Activated naive CD8-positive, alpha-beta T cell treated with anti-CD3 and anti-CD28 coated beads, Interleukin-2, amount 50 U/mL, for 16 hours (primary cell): ENCODE measurements at places on chromosomes 16 and 17.

- DNase-seq = no peak
Measured at GRCh38 chr16:85754413-85754812, 3.5 kb upstream of the C16orf74 start.

DNA sequence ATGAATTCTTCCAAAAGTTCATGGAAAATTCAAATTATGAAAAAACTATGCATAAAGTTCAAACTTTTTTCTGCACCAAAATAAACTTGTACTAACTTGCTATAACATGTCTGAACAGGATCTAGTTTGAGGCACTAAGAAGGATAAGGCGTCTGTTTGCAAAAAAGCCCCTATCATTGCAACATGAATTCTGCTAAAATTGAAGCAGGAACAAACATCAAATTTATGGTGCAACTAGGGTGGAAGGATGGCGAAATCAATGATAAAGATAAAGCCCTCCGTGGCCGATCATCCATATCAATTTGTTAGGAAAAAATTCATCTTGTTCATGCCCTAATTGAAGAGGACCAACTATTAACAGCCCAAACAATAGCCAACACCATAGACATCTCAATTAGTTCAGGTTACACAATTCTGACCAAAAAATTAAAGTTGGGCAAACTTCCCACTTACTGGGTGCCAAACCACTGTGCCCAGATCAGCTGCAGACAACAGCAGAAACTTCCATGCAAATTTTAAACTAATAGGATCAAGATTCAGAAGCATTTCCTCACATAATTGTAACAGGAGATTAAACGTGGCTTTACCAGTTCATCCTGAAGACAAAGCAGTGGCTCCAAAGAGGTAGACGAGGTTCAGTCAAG lies 12.9 kb downstream of the IL21R start:
- no peak for DNase-seq

DNA sequence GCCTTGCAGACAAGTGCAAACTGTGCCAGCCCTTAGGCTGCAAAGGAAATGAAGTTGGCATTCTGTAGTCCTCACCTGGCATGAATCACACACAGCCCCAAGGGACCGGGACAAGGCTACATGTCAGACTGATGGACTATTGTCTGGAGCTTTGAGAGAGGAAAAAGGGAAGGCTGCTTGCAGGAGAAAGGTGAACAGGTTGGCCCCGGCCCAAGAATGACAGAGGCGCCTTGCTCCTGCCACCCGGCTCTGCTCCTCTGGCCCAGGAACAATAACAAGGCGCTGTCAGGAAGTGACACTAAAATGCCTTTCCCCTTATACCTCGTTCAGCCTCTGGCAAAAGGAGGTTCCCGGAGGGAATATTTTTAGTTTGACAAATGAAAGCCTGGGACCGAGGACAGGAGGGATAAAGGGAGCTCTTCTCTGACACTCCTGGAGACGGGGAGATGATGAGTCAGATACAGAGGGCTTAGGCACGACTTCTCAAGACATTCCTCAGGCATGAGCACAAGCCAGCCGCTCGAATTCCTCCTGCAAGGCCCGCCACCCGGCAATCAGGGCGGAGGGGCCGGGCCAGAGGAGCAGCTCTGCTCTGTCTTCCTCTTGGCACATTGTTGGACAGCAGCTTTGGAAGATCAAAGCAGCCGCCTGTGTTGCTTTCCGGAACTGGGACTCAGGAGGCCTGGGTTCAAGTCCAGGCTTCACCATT lies 105.8 kb downstream of the NOG start:
- no peak for DNase-seq

GRCh38 chr17:77428020-77428748 lies 287.4 kb downstream of the SEC14L1 start:
- no peak for DNase-seq

- no peak for DNase-seq
Measured at GRCh38 chr16:71594000-71594646, 17.2 kb upstream of the TAT start.

DNA sequence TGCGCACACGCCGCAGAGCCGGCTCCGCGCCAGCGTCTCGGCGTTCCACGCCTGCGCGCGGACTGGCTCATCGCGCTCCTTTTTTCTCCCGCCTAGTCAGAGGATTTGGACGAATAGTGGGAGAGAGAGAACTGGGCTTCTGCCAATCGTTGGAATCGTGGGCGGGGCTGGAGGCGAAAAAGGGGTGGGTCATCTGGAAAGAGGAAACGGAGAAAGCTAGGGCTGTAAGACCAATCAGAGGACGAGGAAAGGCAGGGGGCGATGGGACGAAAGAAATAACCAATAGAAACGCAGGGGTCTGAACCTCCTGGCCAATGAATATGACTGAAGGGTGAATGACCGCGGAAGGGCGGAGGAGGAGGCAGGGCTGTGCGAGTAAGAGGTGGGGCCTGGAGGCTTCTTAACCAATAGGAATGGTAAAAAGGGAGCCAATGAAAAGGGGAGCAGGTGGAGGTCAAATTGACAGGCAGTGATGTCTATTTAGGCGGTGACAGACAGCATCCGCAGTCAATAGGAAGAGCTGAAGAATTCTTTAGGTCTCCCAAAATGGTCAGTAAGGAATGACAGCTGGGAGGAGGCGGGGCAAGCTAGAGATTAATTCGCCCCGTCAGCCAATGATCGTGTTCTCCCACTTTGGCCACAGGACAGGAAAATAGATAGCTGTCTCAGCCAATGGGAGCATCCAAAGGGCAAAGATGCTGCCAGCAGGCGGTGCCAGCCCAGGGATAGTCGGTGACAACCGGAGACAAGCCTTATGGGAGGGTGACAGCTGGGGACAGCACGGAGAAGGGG lies at the start of gene TBC1D10B:
TSS of gene TBC1D10B (minus strand) at position 39 of the 792 bp plus-strand sequence. CDS start 311 bp downstream, outside the sequence.
- peak; percentile 98 for DNase-seq

GRCh38 chr17:76238847-76239537 lies 1.3 kb downstream of the RNF157 start:
- no peak for DNase-seq

- no peak for DNase-seq
Measured at GRCh38 chr17:7352503-7352889, 534 bp downstream of the KCTD11 start.

DNA sequence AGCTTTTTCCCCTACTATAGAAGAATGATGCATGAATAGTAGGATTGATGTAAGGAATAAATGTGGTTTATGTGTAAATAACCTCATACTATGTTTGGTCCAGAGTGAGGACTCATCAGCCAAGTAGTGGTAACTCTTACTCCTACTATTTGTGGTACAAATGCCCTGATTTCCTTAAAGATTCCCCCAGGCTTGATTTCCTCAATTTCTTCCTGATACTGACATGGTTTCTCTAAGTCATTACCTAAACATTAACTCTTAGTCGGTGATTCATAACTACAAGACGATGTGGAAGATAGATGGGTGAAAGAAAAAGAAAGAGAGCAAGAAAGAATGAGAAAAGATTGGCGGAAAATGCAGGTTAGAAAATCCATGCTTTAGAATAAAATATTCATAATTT lies 17.2 kb upstream of the MYOCD start:
- no peak for DNase-seq

- DNase-seq = no peak
Measured at GRCh38 chr17:33401249-33401648, 108.2 kb upstream of the ASIC2 start.

DNA sequence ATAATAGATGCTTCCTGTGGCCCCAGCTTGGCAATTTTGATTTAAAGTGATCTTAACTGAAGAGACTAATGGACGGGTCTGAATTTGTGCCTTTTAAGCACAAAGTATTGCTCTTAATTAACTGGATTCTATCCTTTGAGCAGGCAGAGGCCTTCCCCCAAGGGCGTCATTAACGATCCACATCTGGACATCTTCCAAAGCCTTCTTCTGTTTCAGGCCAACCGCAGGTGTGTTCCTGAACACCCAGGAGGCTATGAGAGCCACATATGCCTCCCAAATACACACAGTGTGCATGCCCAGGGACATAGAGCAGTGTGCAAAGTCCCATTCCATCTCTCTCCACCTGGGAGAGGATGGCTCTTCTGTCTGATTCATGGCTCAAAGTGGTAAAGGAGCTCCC lies 42.3 kb downstream of the MAPT start:
- no peak for DNase-seq

GRCh38 chr17:4947010-4947410 lies 1.3 kb downstream of the PFN1 start:
- DNase-seq = no peak

DNA sequence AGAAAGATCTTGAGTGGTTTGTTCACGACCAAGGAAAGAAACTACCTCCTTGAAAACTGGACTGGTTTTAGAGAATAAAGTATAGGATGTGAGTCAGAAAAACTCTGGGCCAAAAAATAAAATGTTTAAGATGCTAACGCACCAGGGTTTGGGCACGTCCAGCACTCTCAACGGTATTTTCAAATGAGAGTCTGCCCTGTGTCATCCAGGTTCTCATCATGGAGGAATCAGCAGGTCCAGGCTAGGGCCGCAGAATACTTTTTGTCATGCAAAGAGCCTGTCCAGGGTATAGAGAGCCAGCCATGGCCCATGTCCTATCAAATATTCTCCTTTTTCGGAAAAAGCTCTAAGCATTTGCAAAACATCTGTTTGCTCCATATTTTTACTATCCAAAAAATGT lies 2.4 kb downstream of the NXN start:
- DNase-seq = no peak

- no peak for DNase-seq
Measured at GRCh38 chr16:2485811-2486507, 11.0 kb downstream of the TBC1D24 start.

DNA sequence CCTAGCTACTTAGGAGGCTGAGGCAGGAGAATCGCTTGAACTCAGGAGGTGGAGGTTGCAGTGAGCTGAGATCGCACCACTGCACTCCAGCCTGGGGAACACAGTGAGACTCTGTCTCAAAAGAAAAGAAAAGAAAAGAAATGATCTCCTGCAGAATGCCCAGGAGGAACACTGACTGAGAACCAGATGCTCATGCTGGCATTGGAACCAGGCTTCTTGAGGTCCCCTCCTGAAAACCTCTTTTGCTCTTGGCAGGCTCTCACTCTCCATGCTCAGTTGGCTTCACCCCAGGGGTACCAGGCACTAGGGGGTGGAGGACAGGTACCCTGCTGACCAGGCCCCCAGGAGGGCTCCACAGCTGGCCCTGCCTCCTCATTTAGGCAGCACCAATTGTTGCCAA lies 8.5 kb upstream of the TNFRSF17 start:
- DNase-seq = no peak

- no peak for DNase-seq
Measured at GRCh38 chr17:55825213-55825612, 74.4 kb downstream of the PCTP start.

DNA sequence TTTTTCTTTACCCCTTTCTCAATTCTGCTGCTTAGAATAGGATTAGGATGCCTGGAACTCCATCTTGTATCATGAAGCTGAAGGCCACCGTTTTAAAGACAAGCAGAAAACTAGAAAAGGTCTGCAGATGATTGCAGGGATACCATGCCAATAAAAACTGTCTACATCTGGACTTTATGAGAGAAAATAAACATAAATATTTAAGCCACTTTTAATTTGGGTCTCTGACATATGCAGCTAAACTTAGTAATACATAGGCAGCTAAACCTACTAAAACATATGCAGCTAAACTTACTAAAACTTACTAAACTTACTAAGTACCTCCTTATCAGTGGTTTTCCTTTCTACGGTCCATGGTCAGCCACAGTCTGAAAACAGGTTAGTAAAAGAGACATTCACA lies 48.4 kb downstream of the FBXL20 start:
- DNase-seq = no peak

- no peak for DNase-seq
Measured at GRCh38 chr16:80063031-80063712, 462.6 kb upstream of the MAF start.

DNA sequence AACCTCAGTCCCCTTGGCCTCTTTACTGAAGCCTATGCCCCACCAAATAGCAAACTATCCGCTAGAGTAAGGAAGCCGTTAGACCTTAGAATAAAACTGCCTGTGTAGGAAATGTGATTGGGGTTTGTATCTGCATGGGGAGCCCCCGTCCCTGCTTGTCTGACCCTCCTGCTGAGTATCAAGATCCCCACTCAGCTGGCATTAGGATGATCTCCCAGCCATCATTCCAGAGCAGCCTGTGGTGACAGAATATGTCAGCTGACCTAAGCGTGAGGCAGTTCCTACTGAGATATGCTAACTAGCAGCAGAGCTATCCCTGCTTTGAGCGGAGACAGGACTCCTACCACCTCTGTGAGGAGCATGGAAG lies 645 bp upstream of the GFOD2 start:
- DNase-seq = no peak

DNA sequence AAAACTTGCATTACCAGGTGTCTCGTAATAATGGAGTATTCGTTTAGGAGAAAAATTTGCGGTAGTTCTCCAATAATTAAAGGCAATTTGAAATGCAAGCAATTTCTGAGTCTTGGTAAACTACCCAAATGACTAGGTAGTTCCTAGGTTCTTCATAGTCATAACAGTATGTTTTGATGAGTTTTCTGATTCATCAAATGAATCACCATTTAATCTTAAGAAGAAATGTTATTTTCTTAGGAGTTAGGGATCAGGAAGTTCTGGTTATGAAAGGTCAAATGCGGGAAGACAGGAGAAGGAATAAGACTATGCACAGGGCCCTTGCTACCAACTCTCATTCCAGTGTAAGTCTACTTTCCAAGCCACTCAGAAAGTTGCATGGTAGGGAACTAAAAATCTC lies 221.5 kb upstream of the SOX9 start:
- no peak for DNase-seq
